Right ventricle myocardium inferior (tissue), 1 donor: ENCODE measurements at places on chromosomes 12 and 14. TPM values are rescaled to one million over a fixed set of nuclear protein-coding genes. Genes with fewer than 3 reads are reported as not detected.

The BMAL2 gene
- total RNA-seq, result 1.2 TPM

The KLRK1 gene
- total RNA-seq, result 1.2 TPM

The OR5AU1 gene
- not detected for total RNA-seq

The SYT1 gene
- total RNA-seq, result 0.24 TPM

The NRL gene
- total RNA-seq, result 1.8 TPM

The CPNE6 gene
- not detected for total RNA-seq

The TDRD9 gene
- total RNA-seq, result 2.5 TPM

- no peak for DNase-seq
These were observed 267.1 kb upstream of the CRY1 start for GRCh38 chr12:107360482-107360881.

DNA sequence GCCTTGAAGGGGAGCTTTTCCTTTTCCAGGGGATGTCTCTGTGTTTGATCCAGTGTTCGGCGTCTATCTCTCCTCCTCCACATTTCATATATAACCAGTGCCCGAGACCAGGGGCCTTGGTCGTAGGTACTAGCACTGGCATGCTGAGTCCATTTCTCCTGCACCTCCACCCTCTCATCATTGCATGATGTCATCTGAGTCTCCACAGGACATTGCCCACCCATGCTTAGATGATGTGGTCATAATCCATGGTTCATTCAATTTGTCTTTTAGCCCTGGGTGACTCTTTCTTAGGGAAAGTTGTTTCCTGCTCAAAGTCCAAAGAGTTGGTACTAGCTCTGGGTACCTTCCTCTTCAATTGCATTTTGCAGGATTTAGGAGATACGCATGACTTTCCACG, 328.1 kb downstream of the BCL11B start:
- no peak for DNase-seq

- no peak for DNase-seq
These were observed 2.2 kb upstream of the OAS1 start for GRCh38 chr12:112904571-112904970.

GRCh38 chr12:107014055-107014454, 27.1 kb upstream of the MTERF2 start:
- no peak for DNase-seq

GRCh38 chr12:623172-623864, 39.9 kb downstream of the NINJ2 start:
- DNase-seq, result no peak

- no peak for DNase-seq
These were observed 81.9 kb downstream of the NINJ2 start for GRCh38 chr12:581321-581720.

GRCh38 chr12:108302403-108303311, 36.5 kb downstream of the CMKLR1 start:
- DNase-seq, result peak; percentile 91

GRCh38 chr12:20489645-20490044, 121.3 kb downstream of the PDE3A start:
- no peak for DNase-seq

- peak; percentile 70 for DNase-seq
These were observed 141.3 kb downstream of the PLXNC1 start for GRCh38 chr12:94289461-94290312.

- no peak for DNase-seq
These were observed 1.2 kb upstream of the BMAL2 start for GRCh38 chr12:27331291-27331926.

DNA sequence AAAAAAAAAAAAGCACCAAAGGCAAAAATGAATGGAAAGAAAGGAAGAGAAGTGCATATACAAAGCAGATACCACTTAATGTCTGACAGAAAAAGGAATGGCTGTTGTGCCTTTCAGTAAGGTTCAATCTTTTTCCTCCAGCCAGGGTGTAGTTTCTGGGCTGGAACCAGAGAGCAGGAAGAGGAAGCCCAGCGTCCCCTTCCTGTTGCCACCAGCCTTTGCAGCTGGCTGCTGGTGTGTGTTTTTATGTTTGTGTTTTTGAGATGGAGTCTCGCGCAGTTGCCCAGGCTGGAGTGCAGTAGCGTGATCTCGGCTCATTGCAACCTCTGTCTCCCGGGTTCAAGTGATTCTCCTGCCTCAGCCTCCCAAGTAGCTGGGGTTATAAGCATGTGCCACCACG, 64.6 kb upstream of the LTA4H start:
- no peak for DNase-seq

GRCh38 chr12:38601949-38602348, 285.4 kb downstream of the ALG10B start:
- DNase-seq, result no peak

GRCh38 chr14:78324353-78324752, 154.2 kb downstream of the NRXN3 start:
- no peak for DNase-seq
